Stimulated activated CD4-positive, alpha-beta T cell treated with anti-CD3 and anti-CD28 coated beads, TNF-alpha, amount 100 ng/mL, for 48 hours (primary cell): ENCODE measurements at places on chromosomes 7 and 10.

GRCh38 chr10:73650537-73651331 lies 5.1 kb downstream of the SYNPO2L start:
- no peak for DNase-seq

- no peak for DNase-seq
These were observed 40.8 kb upstream of the PRSS58 start for GRCh38 chr7:142298627-142299026.

GRCh38 chr10:94747137-94747536 lies 15.3 kb upstream of the CYP2C19 start:
- no peak for DNase-seq

- DNase-seq = no peak
These were observed 241.3 kb upstream of the ADARB2 start for GRCh38 chr10:1978584-1978983.

DNA sequence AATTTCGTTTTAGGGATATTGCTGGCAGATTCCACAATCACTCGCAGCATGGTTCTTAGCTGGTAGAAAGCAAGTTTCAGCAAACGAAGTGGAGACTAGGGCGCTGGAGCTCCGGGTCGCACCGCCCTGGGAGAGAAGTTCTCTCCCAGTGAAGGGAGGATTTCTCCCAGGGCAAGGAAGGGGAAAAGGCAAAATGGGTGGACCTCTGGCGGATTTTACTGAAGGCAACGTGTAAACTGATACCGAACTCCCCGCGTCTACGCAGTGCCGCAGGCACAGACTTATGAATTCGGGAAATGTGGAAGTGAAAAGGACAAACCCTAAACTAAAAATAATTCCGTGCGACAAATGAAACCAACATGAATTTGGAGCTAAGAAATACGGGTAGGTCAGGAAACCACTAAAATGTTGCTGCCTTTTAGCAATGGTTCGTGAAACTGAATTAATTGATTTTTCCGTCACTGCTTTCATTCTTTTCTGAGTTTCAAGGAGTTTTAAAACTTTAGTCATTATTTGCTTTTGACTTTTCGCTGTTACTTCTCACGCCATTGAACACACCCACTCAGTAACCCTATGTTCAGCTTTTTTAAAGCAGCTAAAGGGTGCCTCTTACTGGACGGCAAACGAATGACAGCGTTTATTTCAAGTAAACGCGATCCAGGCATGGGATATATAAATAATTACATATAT lies at the start of gene MYOF:
MYOF (minus strand) TSS at position 190 of the 690 bp plus-strand sequence; CDS start at position 50, 140 bp downstream.
- DNase-seq = no peak

GRCh38 chr10:122132331-122132755 lies 138.8 kb upstream of the BTBD16 start:
- DNase-seq = no peak

DNA sequence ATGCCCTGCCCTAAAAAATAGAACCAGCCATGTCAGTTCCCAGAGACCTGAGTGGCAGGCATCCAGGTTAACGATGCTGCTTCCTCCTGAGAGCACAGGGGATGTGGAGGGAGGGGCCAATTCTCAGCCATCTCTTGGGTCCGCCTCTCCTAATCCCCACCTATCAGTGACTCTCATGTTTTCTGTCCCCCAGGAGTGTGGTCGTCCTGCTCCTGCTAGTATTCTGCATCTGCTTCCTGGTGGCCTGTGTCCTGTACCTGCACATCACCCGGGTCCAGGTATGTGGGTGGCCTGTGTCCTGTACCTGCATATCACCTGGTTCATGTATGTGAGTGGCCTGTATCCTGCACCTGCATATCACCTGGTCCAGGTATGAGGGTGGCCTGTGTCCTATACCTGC lies 105.3 kb downstream of the ADCY1 start:
- no peak for DNase-seq

- no peak for DNase-seq
These were observed 42.5 kb upstream of the ZNF438 start for GRCh38 chr10:31073996-31074721.

GRCh38 chr10:122269059-122269687 lies 1.9 kb upstream of the BTBD16 start:
- no peak for DNase-seq

DNA sequence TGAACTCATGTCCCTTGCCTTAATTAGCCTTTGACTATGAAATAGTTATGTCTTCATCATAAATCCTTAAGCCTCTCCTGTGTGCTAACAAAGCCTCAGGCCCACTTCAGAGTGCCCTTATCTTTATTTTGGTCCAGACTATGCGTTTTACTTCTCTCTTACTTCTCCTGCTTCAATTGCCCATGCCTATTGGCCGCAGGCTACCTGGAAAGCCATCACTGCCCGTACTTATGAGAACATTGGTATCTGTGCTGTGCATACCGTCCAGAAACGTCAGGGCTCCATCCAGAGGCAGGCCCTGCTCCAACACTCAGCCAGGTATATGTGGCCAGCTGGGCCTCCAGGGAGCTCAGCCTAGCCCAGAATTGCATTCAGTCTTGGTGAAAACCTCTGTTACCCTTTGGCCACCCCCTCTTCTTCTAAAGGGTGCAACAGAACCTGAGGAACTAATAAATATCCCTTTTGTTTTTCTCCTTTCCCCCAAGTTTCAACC lies 212.4 kb upstream of the MTPN start:
- no peak for DNase-seq

DNA sequence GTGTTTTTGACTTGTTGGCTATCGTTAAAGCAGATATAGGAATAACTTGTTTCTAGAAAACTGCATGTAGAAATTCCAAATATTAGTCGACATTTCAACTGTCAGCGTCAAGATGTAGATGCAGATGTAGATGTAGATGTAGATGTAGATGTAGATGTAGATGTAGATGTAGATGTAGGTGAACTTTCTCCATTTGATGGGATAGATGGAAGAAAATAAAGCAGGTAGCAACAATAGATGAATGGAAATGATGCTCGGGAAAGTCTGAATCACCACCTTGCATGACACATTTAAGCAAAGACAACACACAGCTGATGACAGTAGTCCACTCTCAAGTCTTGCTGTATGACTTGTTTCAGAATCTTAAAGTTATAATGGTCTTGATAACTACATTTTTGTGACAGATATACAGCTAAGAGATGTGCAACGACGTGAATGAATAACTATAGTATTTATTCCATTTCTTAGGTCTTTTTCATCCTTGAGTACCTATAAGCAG lies 53.5 kb downstream of the SND1 start:
- DNase-seq = no peak
